ENCODE measurements at places on chromosomes 11 and 22.
A peak's percentile ranks its signal among the peaks of the same experiment; 100 is the strongest.

DNA sequence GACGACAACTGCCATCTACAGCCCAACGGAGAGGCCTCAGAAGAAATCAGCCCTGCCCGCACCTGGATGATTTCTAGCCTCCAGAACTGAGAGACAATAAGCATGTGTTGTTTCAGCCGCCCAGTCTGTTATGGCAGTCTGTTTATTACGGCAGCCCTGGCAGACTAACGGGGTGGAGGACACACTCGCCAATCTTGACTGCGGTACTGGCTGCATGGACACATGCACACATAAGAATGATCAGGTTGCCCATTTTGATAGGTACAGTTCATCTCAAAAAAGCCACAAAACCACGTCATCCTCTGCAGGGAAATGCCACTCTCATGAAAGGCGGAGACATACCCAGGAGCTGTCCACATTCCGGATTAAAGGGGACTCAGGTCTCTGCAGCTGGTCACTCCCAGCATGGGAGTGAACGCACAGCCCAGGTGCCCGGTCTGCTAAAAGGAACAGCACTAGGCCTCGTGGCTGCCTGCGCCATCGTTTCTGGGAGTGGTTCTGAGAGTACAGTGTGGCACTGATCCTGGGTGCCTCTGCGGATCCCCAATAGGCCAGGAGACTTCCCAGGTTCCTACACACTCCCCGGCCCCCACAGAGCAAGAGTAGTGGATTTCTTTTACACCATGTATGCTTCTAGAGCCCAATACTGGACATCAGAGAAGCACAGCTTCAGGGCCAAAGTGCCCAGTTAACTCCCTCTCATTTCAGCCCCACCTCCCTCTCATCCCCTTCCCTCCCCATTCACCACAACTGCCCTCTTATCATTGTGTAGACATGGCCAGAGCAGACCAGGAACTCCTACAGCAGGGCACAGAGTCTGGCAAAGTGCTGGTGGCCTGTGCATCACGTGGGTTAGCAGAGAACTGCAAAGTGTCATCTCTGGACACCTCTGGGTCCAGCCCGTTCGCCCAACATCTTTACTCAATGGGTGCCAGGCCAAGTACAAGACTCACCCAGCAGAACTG lies 11.7 kb upstream of the COMT start:
- no peak for DNase-seq

DNA sequence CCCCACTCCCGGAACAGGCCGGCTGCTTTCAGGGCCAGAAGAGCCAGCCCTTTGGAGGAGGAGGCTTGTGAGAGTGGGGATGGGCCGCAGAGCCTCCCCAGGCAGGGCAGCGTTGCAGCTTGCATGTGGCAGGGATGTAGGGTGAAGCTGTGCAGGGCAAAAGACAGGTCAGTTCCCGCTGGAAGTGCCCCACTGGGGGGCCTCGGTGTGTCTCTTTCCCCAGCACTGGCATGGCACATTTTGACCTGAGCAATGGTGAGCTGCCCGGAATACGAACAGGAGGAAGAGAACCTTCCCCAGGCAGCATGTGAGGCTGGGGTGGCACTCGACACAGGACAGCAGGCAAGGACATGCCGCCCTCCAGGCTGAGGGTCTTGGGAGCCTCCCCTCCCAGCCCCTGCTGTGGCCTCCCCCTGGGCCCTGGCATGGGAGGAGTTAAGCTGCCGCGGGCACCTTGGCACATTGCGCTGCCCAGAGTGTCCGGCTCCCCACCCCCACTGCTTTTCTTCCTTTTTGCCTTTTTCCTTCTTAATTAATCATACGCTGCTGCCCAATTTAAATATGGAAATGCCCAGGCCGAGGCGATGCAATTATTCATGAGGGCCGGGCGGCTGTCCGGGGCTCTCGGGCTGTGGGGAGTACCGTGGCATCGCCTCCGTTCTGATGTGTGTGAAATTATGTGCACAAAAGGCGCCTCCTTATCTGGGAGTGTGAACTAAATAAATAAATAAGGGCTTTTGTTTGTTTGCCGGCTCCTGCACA lies 76.0 kb upstream of the WNT7B start:
- DNase-seq: peak; percentile 46

- no peak for DNase-seq
Measured at GRCh38 chr11:75280770-75281468, 40.3 kb downstream of the TPBGL start.

DNA sequence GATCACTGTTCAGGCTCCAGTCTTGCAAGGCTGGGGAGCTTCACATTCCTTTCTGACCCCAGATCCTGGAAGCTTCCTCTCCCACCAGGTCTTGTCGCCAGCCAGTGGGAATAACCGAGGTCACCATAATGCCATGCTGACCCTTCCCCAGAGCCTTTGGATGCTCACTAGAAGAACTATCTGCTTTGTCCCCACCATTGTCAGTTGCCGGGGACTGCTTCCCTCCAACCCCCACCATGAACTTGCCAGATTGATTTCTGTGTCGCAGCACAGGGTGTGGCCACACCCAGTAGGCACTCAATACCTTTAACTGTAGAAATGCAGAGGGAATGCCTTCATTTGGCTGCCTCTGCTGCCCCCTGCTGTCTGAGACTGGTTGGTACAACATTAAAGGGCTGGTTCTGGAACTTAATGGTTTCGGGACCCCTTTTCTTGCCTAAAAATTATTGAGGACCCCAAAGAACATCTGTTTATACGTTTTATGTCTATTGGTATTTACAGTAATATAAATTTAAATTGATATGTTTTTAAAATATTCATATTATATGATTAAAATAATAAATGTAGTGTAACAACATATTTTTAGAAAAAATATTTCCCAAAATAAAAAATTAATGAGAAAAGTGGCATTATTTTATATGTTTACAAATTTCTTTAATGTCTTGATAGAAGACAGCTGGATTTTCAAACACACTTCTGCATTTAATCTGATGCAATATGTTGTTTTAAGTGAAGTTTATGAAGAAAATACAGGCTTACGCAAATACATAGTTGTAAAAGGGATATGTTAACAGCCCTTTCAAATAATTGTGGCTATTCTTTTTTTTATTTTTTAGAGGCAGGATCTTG lies 6.7 kb upstream of the GDPD5 start:
- DNase-seq: peak; percentile 89

- no peak for DNase-seq
Measured at GRCh38 chr11:14672635-14673034, 29.0 kb downstream of the PDE3B start.

DNA sequence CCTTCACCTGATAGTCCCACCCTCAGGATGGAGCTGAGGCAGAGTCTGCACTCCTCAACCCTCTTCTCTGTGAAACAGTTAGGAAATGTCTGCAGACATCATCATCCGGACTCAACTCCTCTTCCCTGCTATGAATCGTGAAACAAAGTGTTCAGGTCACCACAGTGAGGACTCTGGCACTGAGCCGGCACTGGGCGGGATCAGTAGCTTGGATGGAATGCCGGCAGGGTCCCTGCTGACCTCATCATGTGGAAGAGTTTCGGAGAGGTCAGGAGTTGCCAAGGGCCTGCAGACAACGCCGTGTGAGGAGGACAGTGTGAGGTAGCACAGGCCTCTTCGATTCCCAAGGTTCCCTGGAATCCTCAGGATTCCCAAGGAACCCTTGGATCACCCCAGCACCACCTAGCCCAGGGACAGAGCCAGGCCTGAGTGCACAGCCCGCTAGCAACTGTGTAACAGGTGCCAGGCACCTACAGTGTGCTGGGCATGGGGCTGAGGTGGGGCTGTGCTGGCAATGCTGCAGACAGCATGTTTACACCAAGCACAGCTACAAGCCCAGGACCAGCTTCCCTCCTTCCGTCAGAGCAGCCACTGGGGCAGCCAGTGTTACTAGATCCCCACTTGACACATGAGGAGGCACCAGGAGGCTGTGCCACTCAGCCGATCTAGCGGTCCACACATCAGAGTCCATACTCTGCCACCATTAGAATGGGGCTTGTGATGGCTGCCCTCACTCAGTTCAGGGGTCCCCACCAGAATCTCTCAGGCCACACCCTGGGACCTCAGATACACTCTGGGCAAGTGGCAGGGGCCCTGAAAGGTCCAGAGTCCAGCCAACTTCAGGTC lies 693 bp upstream of the LINC01488 start:
- no peak for DNase-seq

- peak; percentile 44 for DNase-seq
Measured at GRCh38 chr11:721741-722345, 15.8 kb downstream of the EPS8L2 start.
